Right renal pelvis (tissue), 4 donors: ENCODE measurements at places on chromosomes 13 and 19. TPM values are rescaled to one million over a fixed set of nuclear protein-coding genes. Genes with fewer than 3 reads are reported as not detected.

DNA sequence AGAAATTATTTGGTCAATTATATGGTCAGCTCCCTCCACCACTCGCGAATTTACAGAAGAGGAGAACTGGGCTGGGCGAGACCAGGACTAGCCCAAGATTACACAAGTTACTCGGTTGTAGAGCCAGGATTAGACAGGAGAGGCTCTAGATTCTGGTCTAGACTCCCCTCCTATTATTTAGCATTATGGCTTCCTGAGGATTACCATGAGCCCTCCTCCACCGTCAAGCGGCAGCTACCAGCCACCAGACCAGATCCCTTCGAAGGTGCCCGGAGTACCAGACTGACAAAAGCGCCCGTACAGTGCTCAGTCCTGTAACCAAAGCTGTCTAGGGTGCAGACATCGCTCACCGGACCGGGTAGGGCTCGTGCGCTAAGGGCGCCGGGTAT, 497 bp upstream of the MLNR start:
- peak; percentile 31 for DNase-seq

GRCh38 chr13:66503890-66504289, 726.2 kb downstream of the PCDH9 start:
- no peak for DNase-seq

The SLC7A9 gene
- polyA plus RNA-seq: 14.3 TPM

DNA sequence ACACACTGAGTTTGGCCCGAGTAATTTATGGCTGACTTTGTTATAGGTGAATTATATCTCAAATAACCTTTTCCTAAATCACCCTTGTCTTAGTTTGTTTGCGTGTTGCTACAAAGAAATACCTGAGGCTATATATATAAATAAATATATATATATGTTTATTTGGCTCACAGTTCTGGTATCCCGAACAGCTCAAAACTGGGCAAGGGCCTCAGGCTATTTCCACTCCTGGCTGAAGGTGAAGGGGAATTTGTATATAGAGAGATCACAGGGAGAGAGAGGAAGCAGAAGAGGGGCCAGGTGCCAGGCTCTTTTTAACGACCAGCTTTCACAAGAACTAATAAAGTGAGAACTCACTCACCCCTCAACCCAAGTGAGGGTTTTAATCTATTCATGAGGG, 159.9 kb upstream of the STARD13 start:
- no peak for DNase-seq

The HSPBP1 gene
- polyA plus RNA-seq: 30.1 TPM

- no peak for DNase-seq
Measured at GRCh38 chr19:40246292-40247073, 20.0 kb upstream of the CCNP start.

DNA sequence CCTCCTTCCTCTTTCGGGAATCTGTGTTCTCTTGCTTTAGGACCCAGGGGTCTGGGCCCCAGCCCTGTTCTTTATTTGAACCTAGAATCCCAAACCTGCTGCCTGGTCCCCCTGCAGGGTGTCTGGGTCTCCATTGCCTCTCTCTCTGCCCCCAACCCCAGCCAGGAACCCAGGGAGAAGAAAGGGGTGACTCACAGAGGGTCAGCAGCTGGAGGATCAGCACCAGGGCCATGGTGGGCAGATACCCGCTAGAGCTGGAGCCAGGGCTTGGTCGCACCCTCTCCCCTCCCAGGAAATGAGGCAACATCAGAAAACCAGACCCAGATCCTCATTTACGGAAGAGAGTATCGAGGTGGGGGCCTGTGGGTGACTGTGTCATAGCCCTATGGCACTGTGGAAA, at the start of gene OSCAR:
OSCAR (minus strand) TSS at position 243 of the 400 bp plus-strand sequence; CDS start at position 232, 11 bp downstream.
- DNase-seq: no peak

DNA sequence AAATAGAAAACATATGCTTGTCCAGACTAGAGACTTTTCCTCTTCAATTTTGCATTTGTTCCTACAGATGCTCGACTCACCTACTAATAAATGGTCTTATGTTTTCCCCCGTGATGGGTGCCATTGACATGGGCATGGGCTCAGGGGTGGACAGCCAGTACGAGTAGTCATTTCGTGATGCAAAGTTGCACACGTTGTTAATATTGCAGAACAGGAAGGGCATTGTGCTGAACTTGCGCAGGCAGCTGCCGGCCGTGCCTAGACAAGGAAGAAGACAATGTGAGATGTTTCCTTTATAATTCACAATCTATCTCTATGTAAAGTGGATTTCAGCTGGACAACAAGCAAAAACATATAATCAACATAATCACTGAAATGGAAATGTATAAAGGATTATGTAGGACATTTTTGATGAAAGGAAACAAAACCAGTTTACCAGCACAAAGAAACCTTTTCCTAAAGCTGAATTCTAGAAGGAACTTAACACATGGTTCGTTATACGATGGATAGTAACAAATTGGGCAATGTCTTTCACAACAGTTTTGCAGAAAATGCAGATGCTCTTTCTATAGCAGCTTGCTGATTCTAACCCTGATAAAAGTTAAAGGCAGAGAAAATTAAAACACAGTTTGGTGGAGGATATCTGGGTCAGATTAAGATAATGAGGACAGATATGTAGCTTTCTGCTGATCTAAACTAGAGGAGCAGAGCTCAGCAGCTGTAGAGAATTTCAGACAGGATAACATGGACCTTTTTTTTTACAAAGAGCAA, 145.7 kb downstream of the COL4A1 start:
- no peak for DNase-seq

DNA sequence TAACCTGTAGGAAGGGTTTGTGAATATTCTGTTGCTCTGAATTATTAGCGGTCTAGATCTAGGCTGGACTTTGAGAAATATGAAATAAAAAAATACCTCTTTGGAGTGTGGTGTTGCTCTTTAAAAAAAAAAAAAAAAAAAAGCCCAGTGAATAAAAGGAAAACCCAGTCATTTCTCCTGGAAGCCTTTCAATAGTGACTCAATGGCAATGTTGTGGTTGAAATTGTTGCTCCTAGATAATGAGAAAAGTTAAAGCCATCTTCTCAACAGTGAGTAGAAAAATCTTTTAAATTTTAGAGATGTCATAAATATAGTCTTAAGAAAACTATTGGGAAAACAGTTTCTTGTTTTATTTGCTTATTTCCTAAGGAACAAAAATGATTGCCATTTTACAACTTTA, 135.3 kb downstream of the RFC3 start:
- DNase-seq: no peak

- no peak for DNase-seq
Measured at GRCh38 chr19:29013325-29013724, 199.6 kb downstream of the UQCRFS1 start.

DNA sequence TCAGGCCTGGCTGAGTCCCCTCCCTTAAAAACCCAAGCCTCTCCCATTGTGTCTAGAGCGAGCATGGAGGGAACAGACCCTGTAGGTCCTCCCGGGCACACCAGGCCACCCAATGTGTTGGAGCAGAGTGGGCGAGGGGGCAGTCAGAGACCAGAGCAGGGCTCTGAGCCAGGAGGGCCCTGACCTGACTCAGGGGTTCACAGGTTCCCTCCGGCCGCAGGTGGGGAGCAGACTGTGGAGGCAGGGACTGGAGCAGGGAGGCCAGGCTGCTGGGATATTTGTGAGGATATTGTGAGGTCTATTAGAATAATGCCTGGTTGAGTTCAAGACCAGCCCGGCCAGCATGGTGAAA, 1.6 kb upstream of the TYROBP start:
- DNase-seq: no peak

The PLPP2 gene
- polyA plus RNA-seq: 4.3 TPM

GRCh38 chr19:38736036-38736412, 8.2 kb downstream of the CAPN12 start:
- DNase-seq: no peak

The KCNK6 gene
- 3.2 TPM for polyA plus RNA-seq

The FXYD1 gene
- polyA plus RNA-seq: 25.4 TPM

DNA sequence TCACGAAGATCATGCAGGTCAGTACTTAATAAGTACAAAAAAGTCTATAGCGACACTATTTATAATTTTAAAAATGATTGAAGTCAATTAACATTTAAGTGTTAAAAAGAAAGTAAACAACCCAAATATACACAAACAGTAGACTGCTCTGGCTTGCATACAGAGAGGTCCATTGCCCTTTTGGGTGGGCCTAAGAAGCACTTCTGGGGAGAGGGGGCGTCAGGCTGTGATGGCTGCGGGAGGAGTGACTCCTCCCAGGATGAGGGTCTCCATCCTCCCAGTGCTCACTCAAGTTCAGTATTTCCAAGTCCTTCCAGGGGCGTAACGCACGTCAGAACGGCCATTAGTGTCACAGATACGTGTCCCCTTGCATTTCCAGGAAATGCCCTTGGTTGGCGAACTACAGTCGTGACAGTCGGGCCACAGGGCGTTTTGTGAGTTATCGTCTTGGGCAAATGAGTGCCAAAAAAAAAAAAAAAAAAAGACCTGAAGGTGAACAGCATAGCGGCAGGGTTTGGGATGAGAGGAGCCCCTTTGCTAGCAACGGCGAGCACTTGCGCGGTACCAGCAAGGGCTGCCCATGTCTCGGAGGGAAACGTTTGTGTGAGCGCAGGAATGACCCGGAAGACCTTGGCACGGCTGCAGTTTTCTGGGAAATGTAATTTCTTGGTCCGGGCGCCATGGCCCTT, at the start of gene SCGB2B2:
SCGB2B2 (minus strand) TSS at position 463 of the 689 bp plus-strand sequence. CDS start 82,596 bp downstream, outside the sequence.
- DNase-seq: peak; percentile 50

GRCh38 chr13:49649244-49649962, 21.1 kb downstream of the ARL11 start:
- DNase-seq: no peak

DNA sequence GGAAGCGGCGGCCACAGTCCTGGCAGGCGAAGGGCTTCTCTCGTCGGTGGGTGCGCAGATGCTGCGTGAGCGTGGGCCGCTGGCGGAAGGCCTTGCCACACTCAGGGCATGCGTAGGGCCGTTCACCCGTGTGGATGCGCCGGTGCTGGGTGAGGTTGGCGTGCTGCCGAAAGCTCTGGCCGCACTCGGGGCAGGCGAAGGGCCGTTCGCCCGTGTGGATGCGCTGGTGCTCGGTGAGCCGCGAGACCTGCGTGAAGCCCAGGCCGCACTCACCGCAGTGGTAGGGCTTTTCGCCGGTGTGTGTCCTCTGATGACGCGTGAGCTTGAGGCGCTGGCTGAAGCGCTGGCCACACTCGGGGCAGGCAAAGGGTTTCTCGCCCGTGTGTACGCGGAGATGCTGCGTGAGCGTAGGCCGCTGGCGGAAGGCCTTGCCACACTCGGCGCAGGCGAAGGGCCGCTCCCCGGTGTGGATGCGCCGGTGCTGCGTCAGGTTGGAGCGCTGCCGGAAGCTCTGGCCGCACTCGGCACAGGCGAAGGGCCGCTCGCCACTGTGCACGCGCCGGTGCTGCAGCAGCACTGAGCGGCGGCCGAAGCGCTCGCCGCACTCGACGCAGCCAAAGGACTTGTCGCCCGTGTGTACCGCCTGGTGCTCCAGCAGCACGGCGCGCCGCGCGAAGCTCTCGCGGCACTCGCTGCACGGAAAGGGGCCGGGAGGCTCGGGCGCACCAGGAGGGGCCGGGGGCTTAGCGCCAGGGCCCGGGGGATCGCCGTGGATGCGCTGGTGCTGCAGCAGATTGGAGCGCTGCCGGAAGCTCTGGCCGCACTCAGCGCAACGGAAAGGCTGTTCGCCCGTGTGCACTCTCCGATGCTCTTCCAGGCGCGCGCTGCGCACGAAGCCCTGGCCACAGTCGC, 4.0 kb upstream of the UBE2M start:
- no peak for DNase-seq

The SOX1 gene
- not detected for polyA plus RNA-seq

DNA sequence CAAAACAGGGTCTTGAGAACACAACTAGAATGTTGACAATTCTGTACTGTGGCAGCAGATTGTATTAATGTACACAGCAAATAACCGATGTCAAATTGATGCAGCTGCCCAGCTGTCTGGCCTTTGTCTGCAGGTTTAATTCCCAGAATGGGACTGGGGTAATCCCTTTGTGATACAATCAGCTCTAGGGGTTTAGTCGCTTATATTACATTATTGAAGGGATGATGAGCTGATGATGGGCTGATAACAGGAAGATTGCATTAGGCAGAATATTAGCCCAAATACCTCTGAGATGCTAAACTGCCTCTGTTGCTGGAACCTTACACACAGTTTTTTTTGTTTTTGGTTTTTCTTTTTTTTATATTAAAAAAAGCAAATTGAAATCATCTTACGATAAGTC, 265.0 kb downstream of the RBM26 start:
- DNase-seq: no peak

GRCh38 chr13:75321084-75321483, 160.9 kb downstream of the TBC1D4 start:
- no peak for DNase-seq

DNA sequence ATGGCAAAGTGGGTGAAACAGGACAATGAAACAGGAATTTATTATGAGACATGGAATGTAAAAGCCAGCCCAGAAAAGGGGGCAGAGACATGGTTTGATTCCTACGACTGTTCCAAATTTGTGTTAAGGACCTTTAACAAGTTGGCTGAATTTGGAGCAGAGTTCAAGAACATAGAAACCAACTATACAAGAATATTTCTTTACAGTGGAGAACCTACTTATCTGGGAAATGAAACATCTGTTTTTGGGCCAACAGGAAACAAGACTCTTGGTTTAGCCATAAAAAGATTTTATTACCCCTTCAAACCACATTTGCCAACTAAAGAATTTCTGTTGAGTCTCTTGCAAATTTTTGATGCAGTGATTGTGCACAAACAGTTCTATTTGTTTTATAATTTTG, 8.6 kb downstream of the CLN5 start:
- no peak for DNase-seq
